ENCODE measurements at places on chromosomes 7 and 10.

- no peak for DNase-seq
Measured at GRCh38 chr10:63219749-63220148, 86.6 kb downstream of the NRBF2 start.

GRCh38 chr10:98170249-98171117 lies 36.0 kb downstream of the R3HCC1L start:
- peak; percentile 73 for DNase-seq

GRCh38 chr7:129862682-129863081 lies 90.1 kb downstream of the UBE2H start:
- no peak for DNase-seq

- peak; percentile 64 for DNase-seq
Measured at GRCh38 chr10:100148353-100149211, 37.2 kb downstream of the ERLIN1 start.

DNA sequence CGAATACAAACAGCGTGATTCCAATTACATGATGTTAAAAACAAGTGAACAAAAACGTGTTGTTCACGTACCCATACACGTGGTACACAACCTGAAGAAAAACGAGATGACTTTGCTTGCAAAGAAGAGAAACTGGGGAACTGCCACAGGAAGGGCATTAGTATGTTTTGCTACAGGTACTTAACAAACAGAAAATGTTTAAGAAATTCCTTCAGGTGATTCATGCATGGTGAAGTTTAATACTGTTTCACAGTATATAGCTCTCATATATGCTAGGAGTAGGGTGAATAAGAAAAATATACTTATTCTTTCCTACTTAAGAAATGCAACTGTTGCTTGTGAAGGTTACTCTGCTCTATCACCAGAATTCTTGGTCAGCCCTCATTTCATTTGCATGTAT lies 9.8 kb downstream of the SEC61G start:
- no peak for DNase-seq

GRCh38 chr7:79312022-79312421 lies 141.4 kb downstream of the MAGI2 start:
- no peak for DNase-seq
